H54 (cell line): ENCODE measurements at places on chromosomes 5 and 9.

DNA sequence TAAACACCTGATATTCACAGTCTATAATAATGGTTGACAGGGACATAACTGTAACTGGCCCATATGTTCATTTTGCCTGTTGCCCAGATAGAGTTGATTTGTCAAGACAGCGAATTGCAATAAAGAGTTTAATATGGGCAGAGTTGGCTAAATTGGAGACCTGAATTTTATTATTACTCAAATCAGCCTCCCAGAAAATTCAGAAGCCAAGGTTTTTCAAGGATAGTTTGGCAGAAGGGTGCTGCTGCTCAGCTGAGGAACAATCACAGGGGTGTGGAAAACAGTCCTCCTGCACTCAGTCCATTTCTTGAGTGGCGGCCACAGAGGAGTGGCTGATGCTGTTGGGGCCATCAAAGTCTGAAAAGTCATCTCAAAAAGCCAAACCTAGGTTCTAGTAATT lies 19.0 kb downstream of the ANXA2R start:
- DNase-seq: no peak

- DNase-seq: peak; percentile 80
Observed at GRCh38 chr9:124079176-124079925, 67.8 kb downstream of the LHX2 start.

GRCh38 chr5:19605846-19606407 lies 382.1 kb downstream of the CDH18 start:
- no peak for DNase-seq

DNA sequence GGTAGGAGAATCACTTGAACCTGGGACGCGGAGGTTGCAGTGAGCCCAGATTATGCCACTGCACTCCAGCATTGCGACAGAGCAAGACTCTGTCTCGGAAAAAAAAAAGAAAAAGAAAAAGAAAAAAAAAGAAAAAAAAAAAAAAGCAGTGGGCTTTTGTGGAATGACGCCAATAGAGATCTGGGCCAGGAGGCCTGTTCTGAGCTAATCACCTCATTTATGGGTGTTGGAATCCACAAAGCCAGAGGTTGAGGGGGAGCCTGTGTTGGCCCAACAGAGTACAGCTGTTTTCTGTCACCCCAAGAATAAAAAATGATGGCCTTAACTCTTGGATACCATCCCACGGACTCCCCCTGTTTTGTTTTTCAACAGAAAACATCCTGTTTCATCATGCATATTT lies 18.5 kb downstream of the OSTF1 start:
- no peak for DNase-seq

- DNase-seq: no peak
Observed at GRCh38 chr9:34271265-34272006, 57.6 kb downstream of the KIF24 start.

DNA sequence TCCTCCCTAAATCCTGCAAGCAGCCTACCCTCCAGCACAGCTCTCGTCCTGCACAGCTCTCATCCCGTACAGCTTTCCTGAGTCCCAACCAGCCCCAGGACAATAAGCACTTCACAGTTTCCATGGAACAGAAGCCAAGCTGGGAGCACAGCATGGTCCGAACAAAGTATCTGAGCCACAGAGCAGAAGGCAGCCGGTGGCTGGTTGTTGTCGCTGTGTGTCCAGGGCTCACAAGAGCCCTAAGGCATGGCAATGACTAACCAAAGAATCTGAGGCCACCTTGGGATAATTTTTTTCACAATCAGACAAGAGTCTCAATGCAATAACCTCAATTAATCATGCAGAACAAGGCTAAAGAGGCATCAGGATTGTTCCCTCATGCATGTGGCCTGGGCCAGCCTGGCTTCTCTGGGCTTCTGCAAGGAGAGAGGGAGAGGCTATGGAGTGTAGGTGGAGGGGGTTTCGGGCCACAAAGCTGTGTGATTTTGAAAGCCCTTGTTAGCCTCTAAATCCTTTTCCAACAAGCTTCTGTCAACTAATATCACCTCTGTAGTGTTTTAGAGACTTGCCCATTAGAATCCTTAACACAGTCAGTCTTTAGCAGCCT lies 323.4 kb downstream of the PIK3R1 start:
- no peak for DNase-seq

GRCh38 chr5:67577424-67577823 lies 380.8 kb upstream of the CD180 start:
- DNase-seq: no peak

DNA sequence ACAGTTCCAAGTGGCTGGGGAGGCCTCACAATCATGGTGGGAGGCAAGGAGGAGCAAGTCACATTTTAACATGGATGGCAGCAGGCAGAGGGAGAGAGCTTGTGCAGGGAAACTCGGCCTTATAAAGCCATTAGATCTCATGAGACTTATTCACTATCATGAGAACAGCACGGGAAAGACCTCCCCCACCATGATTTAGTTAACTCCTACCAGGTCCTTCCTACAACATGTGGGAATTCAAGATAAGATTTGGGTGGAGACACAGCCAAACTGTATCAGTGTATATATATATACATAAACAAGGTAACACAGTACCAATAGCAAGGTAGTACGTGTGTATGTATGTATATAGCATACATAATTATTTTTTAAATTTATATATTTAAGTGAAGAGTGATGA lies 50.9 kb downstream of the NFX1 start:
- DNase-seq: no peak

- DNase-seq: peak; percentile 2
Observed at GRCh38 chr5:89036704-89037489, 153.9 kb upstream of the MEF2C start.

- DNase-seq: peak; percentile 79
Observed at GRCh38 chr5:82356808-82357671, 78.9 kb upstream of the RPS23 start.

DNA sequence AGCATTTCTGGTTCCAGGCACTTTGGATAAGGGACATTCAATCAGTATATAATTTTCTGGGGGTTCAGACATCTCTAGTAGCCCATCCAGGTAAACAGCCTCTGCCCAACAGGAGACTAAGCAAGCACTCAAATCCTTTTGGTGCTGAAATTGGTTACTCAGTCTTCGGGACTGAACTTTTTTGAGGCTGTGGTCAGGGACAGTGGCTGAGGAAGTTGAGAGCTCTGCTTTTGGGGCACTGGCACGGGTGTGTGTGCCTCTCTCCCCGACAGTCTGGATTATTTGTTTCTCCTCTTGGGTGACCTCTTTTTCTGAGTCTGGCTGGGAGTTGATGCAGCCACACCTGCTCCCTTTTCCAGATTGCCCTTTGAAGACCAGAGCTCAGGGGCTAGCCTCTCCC lies 47.6 kb downstream of the ACER2 start:
- DNase-seq: no peak

GRCh38 chr5:79512049-79512448 lies 1.9 kb downstream of the HOMER1 start:
- DNase-seq: no peak

DNA sequence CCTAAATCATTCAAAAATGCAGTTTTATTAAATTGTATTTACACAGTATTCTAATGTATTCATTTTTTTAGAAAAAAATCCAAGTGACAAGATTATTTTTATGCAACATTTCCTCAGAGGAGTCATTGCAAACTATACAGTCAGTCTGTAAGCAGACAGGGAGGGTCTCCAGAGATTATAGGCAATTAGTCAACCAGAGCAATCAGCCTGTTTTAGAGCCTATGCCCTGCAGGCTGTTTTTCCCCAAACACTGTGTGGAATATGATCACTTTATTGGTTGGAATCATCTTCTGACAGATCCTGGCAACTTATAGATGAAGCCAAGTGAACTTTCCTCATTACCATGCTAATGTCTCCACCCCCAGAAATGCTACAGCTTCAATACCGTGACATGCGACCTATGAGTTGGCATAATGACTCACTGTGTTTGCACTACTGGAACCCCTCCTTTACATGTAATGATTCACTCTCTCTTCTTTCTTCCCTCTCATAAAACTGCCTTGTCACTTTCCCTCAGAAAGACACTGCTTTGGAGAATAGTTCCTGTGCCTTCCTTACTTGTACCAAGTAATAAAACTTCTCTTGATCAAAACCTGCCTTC lies 577.7 kb upstream of the FTMT start:
- peak; percentile 24 for DNase-seq

DNA sequence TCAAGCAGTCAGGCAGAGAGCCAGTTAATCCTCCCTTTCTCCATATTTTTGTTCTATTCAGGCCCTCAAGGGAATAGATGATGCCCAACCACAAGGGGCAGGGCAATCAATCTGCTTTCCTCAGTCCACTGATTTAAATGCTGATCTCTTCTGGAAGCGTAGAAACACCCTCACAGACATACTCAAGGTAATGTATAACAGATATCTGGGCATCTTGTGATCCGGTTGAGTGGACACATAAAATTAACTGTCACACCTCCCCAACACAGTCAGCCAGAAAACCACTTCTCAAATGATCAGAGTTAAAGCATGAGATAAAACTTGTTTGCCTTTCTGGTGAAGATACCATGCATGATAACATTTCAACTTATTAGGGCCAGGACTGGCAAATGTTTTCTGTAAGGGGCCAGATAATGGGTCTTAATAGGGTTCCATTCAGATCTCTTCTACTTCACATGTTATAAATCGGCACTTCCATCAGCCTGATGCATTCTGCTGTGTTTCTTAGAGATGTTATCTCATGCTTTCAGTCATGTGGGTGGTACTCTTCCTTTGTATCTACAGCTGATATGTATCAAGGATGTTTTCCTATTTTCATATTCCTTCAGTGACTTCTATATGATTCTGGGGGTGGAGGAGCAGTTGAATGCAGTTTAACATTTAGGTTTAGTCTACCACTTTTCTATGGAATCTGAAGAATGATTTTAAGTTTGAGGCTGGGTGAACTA lies 58.9 kb upstream of the CNTLN start:
- DNase-seq: no peak

GRCh38 chr5:154470947-154471870 lies 6.8 kb downstream of the HAND1 start:
- no peak for DNase-seq

DNA sequence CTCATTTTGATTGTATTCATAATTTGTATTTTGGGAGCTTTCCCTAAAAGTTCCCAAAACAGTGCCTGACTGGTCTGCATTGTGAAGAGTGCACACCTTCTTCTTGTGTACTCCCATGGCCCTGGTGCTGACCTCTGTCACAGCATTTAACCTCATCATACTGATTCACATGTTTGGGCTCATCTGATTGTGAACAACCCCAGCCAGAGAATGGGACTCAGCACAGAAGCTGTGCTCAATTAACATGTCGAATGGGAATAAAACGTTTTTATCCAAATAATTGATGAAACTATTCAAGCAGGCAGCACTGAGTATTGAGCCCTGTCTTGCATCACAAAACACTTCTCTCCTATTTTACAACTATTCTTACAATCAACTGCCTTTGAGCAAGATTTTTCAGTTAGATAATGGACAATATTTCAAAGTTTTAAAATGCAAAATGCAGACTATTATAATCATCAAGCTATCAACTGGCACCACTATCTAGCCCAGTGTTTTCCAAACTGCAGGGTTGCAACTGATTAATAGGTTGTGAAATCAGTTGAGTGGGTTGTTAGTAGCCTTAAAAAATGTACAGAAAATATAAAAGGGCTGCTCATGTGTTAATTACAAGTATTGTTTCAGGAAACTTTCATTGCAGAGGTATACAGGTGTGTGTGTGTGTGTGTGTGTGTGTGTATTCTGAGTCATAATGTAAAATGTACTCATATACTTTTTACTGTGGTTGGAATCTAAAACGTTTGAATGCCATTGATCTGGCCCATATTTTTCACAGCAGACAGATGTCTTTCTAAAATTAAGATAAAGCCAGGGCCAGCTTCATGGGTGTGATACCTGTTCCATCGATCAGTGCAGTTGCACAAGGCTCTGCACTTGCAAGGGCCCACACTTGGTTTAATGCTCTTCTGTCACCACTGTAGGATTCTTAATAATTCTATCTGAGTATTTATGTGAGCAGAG lies 190.5 kb downstream of the PIK3R1 start:
- DNase-seq: no peak

GRCh38 chr5:93421987-93422401 lies 159.0 kb downstream of the NR2F1-AS1 start:
- DNase-seq: no peak

DNA sequence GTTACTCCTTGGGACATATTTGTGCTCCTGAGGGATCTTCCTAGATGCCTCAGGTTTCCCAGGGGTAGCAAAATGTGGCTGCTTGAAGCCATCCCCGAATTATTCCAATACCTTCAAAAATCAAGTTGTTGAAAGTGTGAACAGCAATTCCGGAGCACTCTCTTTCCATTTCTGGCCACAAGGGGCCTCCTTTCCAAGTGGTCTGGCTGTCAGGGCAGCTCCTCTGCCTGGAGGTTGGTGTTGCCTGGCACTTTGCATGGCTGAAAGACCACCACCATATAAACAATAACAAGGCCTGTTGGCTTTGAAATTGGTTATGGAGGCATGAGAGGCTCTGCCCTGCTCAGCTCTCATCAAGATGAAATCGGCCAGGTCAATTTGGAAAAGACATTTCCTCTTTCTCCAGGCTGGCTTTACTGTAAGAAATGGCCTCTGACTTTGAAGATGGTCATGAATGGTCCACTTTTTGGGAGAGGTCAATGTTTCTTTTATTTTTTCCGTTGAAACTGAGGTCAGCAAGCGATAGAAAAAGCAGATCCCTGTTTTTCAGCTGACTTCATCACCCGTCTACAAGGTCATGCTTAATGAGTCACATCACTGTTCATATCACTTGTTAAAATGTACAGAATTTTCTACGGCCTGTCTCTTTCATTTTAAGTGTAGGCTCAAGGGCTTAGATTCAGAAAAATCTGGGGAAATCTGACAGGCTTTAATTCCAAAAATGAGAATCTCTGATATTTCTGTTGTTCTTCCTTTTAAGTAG lies 481.1 kb upstream of the ZNF608 start:
- DNase-seq: peak; percentile 5

DNA sequence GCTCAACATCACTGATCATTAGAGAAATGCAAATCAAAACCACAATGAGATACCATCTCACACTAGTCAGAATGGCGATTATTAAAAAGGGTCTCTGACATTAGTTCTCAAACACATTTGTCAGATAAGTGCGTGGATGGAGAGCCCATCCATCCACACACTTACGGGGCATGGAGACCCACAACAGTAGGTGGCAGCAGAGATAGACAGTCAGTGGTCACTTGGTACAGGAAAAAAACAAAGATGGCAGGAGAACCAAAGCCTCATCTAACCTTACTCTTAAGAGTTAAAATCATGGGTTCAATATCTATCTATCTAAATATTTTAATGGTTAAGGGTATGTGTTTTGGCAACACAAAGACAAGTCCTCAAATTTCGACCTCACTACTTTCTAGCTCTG lies 1378.7 kb upstream of the C9orf72 start:
- DNase-seq: no peak

- no peak for DNase-seq
Observed at GRCh38 chr9:126882746-126883145, 22.3 kb downstream of the ZBTB34 start.

GRCh38 chr9:84811072-84811750 lies 141.7 kb downstream of the NTRK2 start:
- no peak for DNase-seq

DNA sequence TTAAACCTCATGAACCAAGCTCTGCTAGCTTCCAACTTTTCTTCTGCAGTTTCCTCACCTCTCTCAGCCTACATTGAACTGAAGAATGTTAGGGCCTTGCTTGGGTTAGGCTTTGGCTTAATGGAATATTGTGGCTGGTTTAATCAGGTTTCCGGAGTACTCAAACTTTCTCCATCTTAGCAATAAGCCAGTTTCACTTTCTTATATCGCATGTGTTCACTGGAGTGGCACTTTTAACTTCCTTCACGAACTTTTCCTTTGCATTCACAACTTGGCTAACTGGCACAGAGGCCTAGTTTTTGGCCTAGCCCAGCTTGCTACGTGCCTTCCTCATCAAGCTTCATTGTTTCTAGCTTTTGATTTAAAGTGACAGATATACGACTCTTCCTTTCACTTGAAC lies 81.0 kb upstream of the MAST4 start:
- no peak for DNase-seq

- no peak for DNase-seq
Observed at GRCh38 chr9:131262327-131263032, 13.8 kb downstream of the FAM78A start.
